ENCODE measurements at places on chromosomes 12 and 14.

GRCh38 chr14:89507521-89507920 lies 90.5 kb upstream of the FOXN3 start:
- no peak for DNase-seq

DNA sequence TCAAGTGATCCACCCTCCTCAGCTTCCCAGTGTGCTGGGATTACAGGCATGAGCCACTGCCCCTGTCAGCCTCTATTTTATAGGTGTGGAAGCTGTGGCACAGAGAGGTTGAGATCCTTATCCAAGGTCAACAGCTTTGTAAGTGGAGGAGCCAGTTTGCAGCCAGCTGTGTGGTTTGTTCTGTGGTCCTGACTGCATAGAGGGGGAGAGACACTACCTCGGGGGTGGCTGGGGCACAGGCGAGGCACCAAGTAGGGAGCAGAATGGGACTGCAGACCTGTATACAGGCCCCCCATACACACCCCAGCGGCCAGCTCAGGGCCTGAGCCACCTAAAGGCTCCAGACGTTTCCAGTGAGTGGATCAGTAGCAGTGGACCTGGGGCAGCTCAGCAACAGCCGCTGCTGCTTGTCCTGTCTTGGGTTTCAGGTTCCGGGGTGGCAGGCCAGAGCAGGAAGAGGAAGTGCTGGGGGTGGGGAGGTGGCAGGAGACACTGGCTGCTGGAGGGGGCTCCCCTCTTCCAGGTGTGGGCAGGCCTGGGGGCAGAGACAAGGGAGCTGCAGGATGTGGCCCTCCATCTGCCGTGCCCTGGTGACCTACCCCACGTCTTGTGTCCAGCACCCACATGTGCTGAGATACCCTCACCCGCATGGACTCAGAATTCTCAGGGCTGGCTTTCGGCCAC lies 11.0 kb downstream of the ORAI1 start:
- no peak for DNase-seq

DNA sequence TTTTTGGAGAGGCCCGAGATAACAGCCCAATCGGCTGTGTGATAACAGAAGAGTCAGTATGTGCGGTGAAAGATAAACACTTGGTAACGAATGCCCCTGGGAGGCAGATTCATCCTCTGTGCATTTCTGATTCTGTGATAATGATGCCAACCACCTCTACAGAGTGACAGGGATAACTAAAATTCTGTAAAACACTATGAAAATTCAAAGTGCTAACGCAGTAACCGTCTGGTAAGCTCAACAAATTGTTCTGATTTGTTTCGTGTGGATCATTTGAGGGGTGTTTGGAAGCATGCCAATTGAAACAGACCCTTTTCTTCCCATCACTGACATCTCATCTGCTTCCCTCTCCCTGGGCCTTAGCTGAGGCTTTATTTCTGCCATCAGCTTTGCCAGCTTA lies 76.3 kb downstream of the ESR2 start:
- DNase-seq, result no peak

- DNase-seq, result no peak
These were observed 145.2 kb upstream of the KRR1 start for GRCh38 chr12:75656648-75657047.

DNA sequence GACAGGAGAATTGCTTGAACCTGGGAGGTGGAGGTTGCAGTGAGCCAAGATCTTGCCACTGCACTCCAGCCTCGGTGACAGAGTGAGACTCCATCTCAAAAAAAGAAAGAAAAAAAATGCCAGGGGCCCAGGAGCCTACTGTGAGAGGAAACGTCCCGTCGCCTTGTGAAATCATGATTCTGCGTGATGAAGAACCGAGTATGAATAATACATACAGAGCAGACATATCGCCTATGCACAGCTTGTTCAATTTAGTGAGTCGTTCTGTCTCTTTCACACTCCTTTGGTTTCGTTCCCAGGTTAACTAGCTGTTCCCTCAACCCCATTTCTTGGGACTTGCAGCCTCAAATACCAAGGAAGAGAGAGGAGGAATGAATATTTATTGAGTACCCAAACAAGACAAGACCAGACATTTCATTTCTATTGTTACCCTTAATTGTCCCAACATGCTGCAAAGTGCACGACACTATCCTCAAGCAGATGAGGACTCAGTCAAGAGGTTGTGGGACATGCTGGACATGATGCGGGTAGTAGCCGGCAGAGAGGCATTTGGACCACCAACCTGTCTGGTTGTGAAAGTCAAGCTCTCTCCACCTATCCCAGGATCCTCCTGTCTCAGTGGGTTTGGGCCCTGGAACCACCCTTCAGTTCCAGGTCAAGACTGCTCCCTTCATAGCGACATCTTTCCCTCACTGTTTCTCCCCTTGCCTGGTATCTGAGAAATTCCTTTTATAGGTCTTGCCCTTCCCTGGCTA lies 8.6 kb upstream of the CD27 start:
- no peak for DNase-seq

- DNase-seq, result no peak
These were observed 6.0 kb downstream of the MVK start for GRCh38 chr12:109579639-109580038.

GRCh38 chr12:53939141-53940108 lies 794 bp downstream of the HOXC13 start:
- DNase-seq, result no peak

GRCh38 chr12:6824901-6825381 lies 3.3 kb upstream of the P3H3 start:
- DNase-seq, result no peak

- peak; percentile 56 for DNase-seq
These were observed 173.8 kb upstream of the MIS18BP1 start for GRCh38 chr14:45426685-45427282.
